HepG2 (cell line): ENCODE measurements at places on chromosomes 6 and 20.
A peak's percentile ranks its signal among the peaks of the same experiment; 100 is the strongest.

GRCh38 chr6:71486461-71486860 is 197.8 kb downstream of the OGFRL1 start:
- no peaks in the 10 kb centered on the region for H3K36me3 ChIP-seq
- H3K4me3 ChIP-seq = no peak overlapping the region
- H3K27ac ChIP-seq = no peak overlapping the region
- no peaks in the 10 kb centered on the region for H3K4me1 ChIP-seq

- no peak overlapping the region for H3K4me3 ChIP-seq
- no peak for DNase-seq
- H3K4me1 ChIP-seq = no peaks in the 10 kb centered on the region
- no peak overlapping the region for H3K27ac ChIP-seq
- H3K27me3 ChIP-seq = no peaks in the 10 kb centered on the region
Measured at GRCh38 chr6:159020011-159020410, 20.0 kb upstream of the RSPH3 start.

DNA sequence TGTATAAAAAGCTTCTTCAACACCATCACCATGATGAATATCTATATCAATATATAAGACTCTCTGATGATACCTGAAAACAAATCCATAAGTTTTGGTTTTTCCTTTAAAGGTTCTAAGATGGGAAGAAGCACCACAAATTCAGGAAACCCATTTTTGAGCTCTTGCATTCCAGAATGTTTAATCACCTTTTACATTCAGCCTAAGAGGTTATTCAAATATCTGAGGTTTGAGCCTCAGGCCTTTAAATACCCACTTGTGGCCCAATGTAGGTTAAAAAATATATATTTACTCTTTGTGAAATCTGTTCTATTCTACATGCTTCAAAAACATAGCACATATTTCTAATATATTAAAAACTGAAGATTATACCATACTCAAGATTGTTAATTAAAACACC is 17.6 kb downstream of the HDAC2 start:
- H3K27ac ChIP-seq = no peak overlapping the region
- H3K4me3 ChIP-seq = no peak overlapping the region
- no peaks in the 10 kb centered on the region for H3K4me1 ChIP-seq
- H3K36me3 ChIP-seq = peaks cover 75% of the 10 kb centered on the region
- no peaks in the 10 kb centered on the region for H3K27me3 ChIP-seq
- no peak for DNase-seq

DNA sequence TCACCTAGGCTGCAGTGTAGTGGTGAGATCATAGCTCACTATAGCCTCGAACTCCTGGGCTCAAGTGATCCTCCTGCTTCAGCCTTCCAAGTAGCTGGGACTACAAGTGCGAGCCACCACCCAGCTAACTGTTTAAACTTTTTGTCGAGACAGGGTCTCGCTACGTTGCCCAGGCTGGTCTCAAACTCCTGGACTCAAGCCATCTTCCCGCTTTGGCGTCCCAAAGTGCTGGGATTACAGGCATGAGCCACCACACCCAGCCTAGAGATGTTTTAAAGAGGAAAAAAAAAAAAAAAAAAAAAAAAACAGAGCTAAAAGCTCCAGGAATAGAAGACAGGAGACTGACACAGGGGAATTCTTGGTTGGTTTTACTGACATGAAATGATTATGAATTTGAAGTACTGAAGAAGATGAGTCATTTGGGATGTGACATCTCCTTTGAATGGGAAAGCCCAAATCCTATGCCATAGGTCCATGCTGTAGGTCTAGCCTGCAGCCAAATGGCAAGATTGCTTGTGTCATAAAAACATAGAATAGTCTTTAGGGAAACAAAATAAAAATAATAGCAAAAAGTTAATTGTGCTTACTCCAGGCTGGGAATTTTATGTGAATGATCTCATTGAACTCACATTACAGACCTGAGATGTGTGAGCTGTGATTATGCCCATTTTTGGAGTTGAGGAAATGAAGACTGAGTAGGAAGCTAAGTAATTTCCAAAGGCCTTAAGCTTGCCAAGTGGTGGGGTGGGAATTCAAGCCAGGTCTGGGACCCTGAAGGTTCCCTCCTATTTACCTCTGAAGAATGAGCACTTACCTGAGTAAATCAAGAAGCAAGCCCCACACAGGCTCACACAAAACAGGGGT is 24.3 kb upstream of the NHSL1 start:
- no peak for DNase-seq
- H3K36me3 ChIP-seq = no peaks in the 10 kb centered on the region
- H3K4me3 ChIP-seq = no peak overlapping the region
- peak overlapping the region; percentile 8 for H3K27ac ChIP-seq
- no peaks in the 10 kb centered on the region for H3K27me3 ChIP-seq
- H3K4me1 ChIP-seq = peaks cover 56% of the 10 kb centered on the region

DNA sequence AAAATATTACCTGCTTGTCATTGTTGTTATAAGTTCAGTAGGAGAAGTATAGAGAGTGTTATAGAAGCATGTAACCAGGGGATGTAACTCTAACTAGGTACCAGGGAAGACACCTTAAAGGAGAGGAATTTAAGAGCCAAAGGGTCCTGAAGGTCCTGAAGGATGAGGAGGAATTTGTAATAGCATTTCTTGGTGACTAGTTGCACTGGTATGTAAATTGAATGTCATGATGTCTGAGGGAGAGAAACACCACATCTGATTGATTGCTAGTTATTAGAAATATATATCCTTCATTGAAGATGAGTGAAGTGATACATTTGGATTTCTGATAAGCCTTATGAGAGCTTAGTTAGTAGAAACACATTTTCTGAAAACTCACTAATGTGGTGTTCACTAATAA is 643.8 kb downstream of the RFPL4B start:
- no peak overlapping the region for H3K27ac ChIP-seq

- no peak overlapping the region for H3K27ac ChIP-seq
- H3K4me1 ChIP-seq = peaks cover 13% of the 10 kb centered on the region
- DNase-seq = no peak
- no peaks in the 10 kb centered on the region for H3K36me3 ChIP-seq
Measured at GRCh38 chr6:137931849-137932465, 64.9 kb downstream of the TNFAIP3 start.

DNA sequence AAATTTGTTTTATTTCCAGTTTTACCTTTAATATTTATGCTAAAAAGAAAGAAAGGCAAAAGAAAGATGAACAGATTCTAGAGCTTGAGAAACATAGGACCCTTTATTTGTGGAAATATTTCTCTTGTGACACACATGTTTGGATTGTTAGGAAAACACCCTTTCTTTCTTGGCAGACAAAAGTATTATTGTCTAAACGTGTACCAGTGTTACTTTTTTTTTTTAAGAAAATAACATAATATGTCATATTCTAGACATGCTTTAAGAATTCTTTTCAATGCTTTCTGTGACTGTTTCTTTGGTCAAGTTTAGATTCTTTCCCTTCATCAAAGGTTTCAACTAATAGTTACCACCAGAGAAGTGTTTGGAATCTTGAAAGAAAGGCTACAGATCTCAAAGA is 183.4 kb upstream of the CNR1 start:
- no peak for DNase-seq
- H3K4me3 ChIP-seq = no peak overlapping the region
- H3K27me3 ChIP-seq = no peaks in the 10 kb centered on the region
- no peak overlapping the region for H3K27ac ChIP-seq
- H3K36me3 ChIP-seq = no peaks in the 10 kb centered on the region
- H3K4me1 ChIP-seq = no peaks in the 10 kb centered on the region

DNA sequence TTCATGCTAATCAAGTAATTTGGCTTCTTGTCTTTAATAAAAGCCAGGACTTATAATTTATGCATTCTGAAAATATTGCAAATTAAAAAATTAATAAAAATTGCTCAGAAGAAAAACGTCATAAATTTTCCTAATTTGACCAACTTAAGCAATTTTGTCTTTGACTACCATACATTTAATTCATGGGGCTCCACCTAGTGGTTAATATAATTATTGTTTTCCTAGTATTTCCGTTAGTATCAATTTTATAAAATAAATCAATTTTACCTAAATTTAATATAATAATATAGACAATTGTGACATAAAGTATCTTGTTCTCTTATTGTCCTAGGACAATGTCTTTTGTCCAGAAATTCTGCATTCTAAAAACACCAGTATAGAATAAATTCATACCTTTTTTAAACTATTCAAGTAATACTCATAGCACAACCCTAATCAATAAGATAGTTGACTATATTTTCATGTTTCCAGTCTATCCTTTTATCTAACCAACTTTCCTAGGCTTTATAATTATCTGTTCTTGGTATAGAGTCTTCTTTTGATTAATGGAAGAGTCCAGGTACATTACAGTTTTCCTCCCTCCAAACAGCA is 319.9 kb downstream of the TRDN start:
- H3K36me3 ChIP-seq = no peaks in the 10 kb centered on the region
- peak; percentile 9 for DNase-seq
- no peaks in the 10 kb centered on the region for H3K4me1 ChIP-seq
- H3K27ac ChIP-seq = no peak overlapping the region

DNA sequence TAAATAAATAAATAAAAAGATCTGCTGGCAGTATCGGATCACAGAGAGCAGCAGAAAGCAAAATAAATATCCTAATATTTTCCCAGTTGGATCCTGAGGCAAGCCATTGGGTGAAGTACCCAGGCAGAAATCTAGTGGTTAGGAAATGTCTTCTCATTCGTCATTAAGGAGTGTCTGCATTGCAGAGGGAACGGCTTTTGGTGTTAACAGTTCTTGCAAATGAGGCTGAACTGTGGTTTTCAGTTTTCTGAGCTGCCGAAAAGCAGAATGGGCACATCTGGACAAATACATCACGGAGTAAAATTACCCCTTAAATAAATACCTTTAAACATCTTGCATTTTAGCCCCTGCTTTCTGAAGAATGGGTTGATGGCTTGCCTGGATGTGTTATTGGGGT is 82.3 kb upstream of the MPC1 start:
- no peaks in the 10 kb centered on the region for H3K4me1 ChIP-seq
- H3K27ac ChIP-seq = no peak overlapping the region
- H3K27me3 ChIP-seq = peaks cover 88% of the 10 kb centered on the region
- H3K36me3 ChIP-seq = no peaks in the 10 kb centered on the region
- no peak overlapping the region for H3K4me3 ChIP-seq

GRCh38 chr6:93358435-93358834 is 60.9 kb downstream of the EPHA7 start:
- no peak overlapping the region for H3K27ac ChIP-seq
- no peak overlapping the region for H3K4me3 ChIP-seq
- DNase-seq = no peak
- H3K27me3 ChIP-seq = no peaks in the 10 kb centered on the region

DNA sequence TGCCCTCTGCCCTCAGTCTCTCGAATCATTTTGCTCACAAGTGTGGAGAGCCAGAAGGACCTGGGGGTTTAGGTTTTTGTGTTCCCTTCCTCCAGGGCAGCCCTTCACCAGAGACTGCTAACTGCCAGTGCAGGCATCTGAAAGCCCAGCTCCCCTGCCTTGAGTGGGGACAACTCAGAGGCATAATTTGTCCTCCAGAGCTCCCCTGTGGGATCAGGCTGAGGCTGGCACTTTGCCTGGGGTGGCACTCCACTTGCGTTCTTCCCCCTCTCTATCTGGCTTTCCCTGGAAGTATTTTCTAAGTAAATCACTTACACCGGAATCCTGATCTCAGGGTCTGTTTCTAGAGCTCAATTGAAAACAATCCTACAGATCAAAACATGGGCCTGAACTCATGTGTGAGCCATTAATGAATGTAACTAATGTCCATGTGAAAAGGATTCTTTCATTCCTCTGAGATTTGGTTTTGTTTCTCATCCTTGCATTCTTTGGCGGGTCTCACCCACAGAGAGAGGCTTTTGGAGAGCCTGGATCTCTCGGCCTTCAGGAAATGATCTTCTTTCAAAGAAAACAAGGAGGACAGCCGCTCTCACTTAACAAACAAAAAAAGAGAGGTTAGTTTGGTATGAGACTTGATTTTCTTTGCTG is 125.7 kb upstream of the RIPOR2 start:
- no peak overlapping the region for H3K4me3 ChIP-seq
- H3K36me3 ChIP-seq = no peaks in the 10 kb centered on the region
- no peak for DNase-seq
- H3K27me3 ChIP-seq = no peaks in the 10 kb centered on the region
- no peaks in the 10 kb centered on the region for H3K4me1 ChIP-seq
- H3K27ac ChIP-seq = no peak overlapping the region

- no peaks in the 10 kb centered on the region for H3K27me3 ChIP-seq
- DNase-seq = no peak
- no peak overlapping the region for H3K27ac ChIP-seq
Measured at GRCh38 chr20:54056762-54057639, 13.4 kb downstream of the BCAS1 start.
